ENCODE measurements at places on chromosomes 7 and 10.

DNA sequence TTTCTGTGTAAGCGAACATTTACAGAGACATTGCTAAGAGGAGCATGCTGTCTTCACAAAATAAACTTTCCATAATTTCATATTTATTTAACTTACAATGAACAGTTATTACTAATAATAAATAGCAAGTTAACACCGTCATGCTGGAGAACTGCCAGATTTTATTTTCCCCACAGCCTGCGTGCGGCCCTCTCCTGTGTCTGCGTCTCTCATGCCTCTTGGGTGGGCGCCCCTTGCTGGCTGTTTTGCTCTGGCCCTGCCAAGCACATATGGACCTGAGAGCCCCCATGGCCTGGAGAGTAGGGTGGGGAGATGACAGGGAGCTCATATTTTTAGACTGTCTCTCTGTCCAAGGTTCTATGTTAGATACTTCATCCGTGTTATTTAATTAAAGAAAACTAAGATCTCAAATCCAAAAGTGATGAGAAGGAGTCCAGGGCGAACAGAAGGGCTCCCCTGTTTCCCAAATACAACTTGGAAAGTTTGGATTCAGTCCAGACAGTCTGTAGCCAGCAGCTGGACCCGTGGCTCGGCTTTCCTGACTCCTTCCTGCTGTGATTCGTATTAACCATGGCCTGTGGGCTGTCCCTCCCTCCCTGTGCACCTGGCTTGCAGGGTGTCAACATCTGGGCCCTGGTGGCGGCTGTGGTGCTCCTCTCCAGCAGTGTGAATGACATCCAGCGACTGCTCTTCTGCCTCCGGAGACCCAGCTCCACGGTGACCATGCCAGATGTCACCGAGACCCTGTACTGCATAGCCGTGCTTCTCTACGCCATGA, 20.5 kb downstream of the FBH1 start:
- no peak for DNase-seq

DNA sequence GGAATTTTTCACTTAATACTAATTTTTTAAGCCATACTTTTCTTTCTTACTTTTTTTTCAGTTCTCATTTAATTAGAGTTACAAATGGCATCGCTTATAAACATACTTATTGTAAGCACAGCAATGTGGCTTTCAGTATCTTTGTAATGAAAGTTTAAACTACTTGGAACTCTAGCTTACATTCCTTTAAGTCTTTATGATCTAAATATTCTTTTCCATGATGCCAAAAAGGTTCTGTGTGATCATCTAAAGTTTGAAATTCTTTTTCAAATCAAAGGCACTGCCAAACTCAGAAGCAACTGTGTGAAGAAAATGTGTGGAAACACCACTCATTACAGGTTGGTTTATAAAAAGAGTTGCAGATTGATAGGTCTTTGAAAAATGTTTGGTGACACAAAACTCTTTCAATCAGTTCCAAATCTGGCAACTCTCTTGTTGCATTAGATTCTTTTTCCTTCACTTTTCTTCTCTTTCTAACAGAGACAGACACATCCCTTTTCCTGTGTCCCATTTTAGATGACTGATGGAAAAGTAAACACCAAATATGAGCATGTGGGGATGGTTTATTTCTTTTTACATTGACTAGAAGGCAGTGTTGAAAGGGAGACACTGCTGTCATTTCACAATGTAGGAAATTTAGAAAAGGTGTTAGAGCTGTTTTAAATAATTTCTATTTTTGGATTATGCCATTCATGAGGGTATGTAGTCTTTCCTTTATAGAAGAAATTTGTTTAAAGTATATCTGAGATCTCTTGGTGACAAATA, 392.3 kb downstream of the SUGCT start:
- no peak for DNase-seq

DNA sequence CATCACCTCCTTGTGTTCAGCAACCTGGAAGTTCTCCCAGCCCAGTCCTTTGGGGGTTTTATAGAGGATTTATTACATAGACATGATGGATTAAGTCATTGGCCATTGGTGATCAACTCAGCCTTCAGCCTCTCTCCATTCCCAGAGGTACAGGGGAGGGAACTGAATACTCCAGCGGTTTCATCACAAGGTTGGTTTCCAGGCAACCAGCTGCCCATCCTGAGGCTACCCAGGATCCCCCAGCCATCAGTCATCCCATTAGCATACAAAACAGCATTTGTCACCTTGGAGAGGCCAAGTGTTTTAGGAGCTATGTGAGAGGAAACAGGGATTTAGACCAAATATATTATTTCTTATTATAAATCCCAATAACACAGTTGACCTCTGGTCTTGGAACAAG, 584.8 kb upstream of the NRP1 start:
- no peak for DNase-seq

GRCh38 chr10:103861505-103861904, 6.1 kb upstream of the SH3PXD2A start:
- DNase-seq: no peak

DNA sequence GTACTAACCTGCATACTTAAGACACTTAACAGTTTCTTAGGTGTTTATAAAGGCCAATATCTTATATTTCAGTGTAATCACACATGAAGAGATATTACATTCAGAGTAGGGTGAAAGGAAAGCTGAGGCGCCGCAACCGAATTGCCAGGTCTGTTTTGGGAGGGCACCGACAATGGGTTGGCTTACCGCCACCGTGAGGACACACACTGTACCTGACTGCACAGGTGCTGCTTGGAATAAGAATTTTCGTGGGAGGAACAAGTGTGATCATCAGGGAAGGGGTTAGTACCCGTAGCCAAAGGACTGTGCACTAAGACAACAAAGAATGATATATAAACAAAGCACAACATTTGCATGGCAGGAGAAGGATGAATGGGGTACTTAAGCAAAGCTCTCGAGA, 591.8 kb downstream of the SUGCT start:
- no peak for DNase-seq

DNA sequence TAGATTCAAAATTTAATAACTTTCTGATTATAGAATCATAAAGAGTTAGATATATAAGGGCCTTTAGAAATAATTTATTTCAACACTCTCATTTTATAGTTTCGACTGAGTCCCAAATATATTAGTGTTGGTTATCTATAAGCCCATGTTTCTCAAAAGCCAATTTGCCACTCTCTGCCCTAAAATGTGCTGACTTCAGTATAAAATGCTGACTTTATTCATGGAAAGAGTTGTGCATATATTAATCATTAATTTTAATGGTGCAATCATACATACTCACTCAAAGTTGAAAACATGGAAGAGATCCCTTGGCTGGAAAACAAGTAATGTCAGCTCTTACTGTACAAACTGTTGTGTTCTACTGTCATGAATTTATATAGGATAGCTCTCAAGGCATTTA, 19.4 kb downstream of the ZWINT start:
- no peak for DNase-seq

GRCh38 chr7:144436500-144436899, 33.0 kb upstream of the NOBOX start:
- DNase-seq: no peak
